SHP77 treated with DMSO at 0.1 percent for 48 hours (cell line): ENCODE measurements at places on chromosomes 6 and 20.

DNA sequence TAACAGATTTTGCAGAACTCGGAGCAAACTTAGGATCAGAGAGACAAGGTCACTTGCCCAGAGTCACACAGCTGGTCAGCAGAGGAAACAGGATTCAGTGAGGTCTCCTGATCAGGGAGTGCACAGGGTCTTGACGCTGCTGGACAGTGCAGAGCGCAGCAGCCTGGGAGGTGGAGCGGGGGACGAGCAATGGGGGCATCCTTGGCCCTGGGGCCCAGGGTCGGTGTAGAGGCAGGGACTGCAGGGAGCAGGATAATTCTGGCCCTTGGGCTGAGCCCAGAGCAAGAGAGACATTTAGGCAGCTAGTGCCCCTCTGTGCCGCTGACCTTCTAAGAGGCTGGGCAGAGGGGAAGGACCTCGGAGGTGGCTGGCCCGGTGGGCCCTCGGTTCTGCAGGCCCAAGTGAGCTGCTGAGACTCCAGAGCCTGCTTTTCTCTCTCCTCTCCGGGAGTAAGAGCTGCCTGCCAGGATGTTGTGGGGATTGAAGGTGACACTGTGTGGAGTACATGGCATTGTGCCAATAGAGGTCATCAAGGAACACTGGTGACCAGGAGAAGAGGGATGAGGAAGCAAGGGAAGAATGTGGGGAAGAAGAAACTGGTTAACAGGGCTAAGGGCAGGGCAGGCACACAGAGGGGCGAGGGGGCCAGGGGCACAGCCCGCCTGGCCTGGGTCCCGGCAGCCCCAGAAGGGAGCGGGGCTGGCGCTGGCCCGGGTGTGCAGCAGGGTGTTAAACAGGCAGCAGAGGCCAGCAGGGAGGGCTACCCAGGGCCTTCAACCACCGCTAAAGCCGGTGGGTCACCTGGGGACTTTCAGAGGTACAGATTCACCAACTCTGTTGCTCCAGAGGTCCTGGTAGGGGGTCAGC, 122.0 kb downstream of the AGPAT4 start:
- no peak for DNase-seq

DNA sequence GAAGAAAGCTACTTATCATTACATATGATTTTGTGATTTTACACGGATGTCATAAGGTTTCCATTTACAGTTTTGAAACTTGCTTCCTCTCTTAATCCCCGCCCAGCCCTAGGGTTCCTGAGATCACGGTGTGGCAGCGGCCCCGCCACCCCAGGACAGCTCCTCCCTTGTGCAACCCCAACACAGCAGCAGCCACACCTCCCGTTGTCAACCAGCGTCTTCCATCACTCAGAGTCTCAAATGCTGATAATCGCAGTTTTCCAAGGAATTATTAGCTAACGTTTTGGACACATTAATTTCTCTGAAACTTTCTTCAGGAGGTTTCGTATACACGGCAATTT, 204.8 kb downstream of the THBS2 start:
- DNase-seq = no peak

DNA sequence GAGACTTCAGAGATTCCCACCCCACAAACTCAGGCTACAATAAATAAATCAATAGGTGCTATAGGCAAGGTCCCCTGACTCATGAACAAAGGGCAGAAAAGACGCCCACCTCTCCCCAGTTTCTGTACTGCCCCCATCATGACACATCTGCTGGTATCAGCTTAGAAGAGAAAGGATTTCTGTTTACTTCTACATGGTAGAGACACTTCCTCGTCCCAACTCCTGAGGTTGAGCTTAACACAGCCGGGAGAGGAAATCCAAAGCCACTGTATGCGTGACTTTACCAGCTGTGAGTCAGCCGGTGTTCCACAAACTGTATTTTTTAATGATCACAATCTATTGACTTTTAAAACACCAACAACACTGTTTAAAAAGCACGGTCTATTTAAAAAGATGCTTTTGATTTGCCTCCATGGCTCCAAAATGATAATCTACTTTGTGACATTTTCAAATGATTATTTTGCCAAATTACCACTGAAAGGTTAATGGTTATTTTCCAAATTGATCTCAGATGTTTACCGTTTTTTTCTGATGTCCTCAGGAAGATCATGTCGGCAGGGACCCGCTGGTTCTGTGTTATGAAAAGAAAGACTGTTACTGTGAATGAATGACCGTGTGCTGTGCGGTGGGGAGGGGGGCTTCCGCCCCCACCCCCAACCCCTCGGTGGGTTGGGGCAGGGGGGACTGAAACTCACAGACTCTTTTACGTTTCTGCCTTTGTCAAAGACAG, 72.5 kb downstream of the ATP9A start:
- no peak for DNase-seq

- no peak for DNase-seq
Measured at GRCh38 chr6:4125500-4125899, 9.9 kb downstream of the ECI2 start.
